NCI-H1092 treated with DMSO at 0.1 percent for 48 hours (cell line): ENCODE measurements at places on chromosomes 5 and 9.
A peak's percentile ranks its signal among the peaks of the same experiment; 100 is the strongest.

DNA sequence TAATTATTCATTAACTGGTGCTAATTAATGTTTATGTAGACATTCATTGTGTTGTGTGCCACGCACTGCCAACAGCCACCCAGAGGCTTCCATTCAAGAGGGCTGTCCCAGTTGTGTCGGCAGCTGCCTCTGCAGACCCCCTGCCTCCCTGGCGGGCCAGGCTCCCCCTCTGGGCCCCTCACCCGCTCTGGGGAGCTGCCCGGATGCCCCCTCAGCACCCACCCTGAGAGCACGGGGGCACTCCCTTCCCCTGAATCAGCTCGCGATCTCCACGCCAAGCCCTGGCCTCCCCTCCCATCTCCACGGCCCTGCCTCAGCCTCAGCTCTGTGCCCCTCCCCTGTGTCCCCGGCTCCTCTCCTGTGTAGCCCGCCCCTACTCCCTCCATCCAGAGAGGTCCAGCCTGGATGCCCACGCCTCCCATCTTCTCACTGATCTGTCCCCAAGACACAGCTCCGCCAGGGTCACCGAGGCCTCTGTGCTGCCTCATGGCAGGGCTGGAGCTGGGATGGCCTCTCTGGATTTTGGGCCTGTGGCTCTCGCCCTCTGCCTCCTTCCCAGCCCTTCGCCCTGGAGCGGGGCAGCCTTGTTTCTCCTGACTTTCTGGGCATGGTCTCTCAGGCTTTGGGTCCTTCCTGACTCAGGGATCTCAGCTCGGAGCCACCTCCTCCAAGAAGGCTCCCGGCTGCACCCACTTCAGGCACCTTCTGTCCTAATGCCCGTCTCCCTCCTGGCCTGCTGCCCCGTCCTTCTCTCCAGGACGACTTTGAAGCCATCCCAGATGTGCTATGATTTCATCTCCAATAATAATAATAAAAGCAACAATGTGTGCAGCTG lies 16.0 kb upstream of the SLC9A3 start:
- no peak for DNase-seq

GRCh38 chr9:81720450-81721086 lies 31.2 kb upstream of the TLE1 start:
- no peak for DNase-seq

- DNase-seq, result no peak
These were observed 3.4 kb upstream of the GALNT12 start for GRCh38 chr9:98804083-98804482.

DNA sequence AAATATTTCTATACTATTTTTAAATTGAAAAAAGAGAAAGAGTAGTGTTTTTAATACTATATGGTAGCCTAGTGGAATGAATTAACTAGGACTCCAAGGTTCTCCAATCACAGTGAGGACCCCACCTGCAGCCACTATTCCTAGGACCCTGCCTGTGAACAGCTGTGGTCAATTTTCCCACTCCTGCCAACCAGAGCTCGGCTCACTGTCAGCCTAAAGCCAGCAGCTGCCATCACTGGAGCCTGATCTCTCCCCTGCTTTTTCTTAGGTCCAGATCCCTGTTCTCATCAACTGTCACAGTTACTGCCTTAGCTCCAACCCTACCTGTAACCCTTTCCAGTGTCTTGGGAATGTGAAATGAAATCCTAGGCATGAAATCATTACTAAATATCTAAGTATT lies 25.3 kb downstream of the ARSB start:
- no peak for DNase-seq

GRCh38 chr5:122262103-122262502 lies 49.9 kb upstream of the SNCAIP start:
- DNase-seq, result no peak

- DNase-seq, result no peak
These were observed 1018.3 kb downstream of the CDH12 start for GRCh38 chr5:21834863-21835262.

DNA sequence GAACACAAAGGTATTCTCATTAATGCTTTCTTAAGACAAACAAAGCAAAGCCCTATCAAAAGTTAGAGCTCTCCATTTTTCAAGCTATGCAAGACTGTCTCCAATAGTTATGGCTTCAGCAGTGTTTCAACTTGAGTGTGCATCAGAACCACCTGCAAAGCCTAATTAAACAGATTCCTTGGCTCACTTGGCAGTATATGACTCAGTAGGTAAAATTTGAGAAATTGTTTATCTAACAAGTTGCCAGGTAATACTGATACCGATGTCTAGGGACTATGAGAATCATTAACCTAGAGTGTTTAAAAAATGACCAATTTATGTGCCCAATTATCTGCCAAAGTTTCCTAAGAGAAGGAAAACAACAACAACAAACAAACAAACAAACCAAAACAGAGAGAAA lies 60.3 kb upstream of the PARP8 start:
- DNase-seq, result no peak

- no peak for DNase-seq
These were observed 5.8 kb downstream of the NDUFS6 start for GRCh38 chr5:1806974-1807373.

GRCh38 chr5:147805030-147805454 lies 22.5 kb upstream of the JAKMIP2 start:
- no peak for DNase-seq

GRCh38 chr5:101346447-101346846 lies 443.4 kb upstream of the ST8SIA4 start:
- DNase-seq, result no peak

DNA sequence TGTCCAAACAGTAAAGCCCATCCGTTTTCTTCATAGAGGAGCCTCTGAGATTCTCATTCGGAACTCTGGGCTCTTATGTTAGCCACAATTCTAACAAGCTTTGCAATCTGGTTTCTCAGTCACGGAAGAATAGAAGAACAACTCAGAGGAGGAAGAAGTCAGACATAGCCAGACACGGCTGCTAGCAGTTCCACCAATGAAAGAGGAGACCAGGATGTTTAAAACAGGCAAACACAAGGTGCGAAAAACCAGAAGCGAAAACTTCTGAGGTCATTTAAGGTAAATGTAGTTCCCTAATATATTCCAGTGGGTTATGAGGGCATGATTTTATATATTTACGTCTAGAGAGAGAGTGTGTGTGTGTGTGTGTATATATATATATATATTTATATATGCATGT lies 34.1 kb upstream of the GDNF start:
- DNase-seq, result no peak

GRCh38 chr9:27535701-27536118 lies 6.1 kb upstream of the MOB3B start:
- no peak for DNase-seq

DNA sequence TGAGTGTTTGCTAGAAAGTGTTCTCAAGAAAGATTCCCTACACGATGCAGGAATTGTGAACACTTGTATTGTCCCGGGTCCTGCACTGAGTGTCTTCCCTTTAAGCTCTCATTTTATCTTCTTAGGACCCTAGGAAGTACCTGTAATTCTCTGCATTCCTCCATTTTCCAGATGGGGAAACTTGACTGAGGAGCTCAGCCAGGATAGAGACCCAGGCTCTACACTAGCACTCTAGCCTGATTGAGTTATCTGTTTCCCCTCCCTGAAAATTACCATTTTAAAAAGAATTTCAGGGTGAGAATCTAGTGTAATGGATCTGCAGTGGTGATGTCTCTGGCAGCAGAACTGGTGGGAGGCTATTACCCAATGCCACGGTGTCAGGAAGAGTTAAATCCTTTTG lies 453.9 kb downstream of the KDM4C start:
- DNase-seq, result no peak

- no peak for DNase-seq
These were observed 22.6 kb downstream of the SLC6A18 start for GRCh38 chr5:1247811-1248210.

DNA sequence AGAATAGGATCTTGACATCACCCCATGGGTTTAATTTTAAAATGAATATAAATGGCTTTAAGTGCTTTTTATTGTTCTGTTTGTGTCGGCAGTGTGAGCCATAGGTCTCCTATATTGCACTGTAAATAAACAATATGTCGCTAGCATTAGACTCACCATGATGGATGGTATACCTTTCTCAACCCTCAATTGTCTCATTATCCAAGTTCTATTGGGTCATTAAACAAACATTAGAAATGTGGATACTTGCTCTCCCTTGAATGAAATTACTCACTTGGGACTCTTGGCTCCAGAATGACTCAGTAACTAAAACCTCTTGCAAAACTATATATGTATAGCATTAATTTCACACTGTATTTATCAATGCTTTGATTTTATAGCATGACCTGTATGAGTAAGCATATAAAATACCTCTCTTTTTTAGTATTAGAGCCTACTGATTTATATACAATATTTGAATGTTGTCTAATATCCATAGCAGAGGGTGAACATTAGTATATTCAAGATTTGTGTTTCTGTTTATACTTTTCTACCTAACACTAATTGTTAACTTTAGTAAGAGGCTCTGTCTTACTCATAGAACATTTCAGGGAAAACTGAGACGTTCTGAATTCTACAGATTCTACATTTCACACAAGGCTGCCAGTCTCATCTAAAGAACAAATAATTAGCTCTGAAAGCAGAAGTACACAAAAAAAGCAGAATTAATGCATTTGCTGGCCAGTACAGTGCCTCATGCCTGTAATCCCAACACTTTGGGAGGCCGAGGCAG lies 303.8 kb upstream of the PRR16 start:
- no peak for DNase-seq

DNA sequence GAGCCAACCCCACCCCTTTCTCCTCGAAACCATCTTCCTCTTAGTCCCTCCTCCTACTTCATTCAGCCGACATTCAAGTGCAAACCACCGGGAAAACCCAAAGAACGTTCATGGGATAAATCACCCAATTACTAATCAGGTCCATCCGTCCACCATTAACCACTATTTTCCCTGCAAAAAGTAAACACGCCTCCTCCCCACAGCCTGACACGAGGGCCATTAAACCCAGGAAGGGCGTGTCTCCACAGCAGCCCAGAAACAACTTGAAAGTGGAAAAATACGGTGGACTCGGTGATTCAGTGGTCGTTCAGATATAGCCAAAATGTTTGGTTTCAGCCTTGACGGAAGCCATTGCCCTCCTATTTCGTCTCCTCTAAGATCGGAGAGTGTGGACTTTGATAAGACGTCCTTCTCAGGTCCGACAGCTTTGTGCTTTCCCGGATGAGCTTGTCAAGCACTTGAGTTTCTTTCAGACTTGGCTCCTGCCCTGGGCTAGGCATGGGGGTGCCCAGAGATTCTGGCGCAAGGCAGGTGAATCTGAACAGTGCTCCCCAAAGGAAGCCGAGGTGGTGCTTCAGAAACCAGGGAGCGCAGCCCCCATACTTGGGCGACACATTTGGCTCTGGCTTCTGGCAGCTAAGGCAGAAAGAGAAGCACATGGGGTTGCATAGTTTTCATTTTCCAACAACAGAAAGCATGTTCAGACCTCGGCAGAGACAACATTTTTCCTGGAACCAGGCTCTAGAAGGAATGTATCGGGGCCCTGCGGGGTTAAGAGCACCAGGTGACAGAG lies 56.6 kb downstream of the SMIM23 start:
- no peak for DNase-seq

DNA sequence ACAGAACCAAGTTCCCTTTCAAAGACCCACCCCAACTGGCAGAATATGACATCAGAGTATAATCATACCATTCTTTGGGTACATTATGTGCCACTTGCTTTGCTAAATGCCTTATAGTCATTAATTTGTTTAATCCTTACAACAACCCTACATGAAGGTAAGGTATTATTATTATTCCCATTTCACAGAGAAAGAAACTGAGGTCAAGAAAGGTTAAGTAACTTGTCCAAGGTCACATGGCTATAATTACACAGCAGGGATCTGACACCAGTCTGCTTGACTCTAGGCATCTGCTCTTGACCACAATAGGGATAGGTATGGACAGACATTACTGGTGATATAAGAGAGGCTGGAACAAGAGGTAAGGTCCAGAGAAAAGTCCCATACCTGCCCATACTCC lies 1.2 kb downstream of the FCHSD1 start:
- no peak for DNase-seq

DNA sequence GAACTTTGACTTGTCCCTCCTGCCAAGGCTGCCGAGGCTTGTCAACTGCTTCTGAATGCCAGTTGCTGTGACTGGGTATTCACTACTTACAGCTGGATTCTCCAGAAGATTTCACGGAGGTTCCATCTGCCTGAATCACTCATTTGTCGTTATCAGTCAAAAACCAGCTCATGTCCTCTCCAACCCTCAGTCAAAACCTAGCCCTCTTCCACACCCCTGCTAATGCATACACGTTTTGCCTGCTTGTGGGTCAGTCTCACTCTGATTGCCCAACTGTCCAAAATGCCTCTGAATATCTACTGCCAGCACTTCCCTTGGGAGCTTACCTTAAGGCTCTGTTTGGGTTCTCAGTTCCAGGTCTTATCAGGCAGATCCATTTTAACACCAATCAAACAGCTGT lies 238.6 kb upstream of the TMEM161B start:
- no peak for DNase-seq

DNA sequence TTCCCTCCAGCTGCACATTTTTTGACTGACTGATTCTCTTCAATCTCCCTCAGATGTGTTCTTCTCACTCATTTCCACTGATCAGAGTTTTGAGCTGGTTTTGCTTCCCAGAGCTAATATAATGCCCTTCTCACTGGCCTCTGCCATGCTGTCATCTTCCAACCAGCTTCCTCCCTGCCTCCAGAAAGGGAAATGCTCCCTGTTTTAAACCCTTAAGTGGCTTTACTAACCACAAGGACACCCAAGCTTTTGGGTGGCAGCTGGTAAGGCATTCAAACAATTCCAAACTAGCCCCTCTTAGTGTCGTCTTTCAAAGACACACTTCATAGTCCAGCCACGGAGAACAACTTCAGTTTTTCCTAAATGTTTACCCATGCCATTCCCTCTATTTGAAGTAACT lies 172.5 kb downstream of the CRB2 start:
- no peak for DNase-seq

- DNase-seq, result no peak
These were observed 11.1 kb downstream of the FGF1 start for GRCh38 chr5:142674531-142675469.

DNA sequence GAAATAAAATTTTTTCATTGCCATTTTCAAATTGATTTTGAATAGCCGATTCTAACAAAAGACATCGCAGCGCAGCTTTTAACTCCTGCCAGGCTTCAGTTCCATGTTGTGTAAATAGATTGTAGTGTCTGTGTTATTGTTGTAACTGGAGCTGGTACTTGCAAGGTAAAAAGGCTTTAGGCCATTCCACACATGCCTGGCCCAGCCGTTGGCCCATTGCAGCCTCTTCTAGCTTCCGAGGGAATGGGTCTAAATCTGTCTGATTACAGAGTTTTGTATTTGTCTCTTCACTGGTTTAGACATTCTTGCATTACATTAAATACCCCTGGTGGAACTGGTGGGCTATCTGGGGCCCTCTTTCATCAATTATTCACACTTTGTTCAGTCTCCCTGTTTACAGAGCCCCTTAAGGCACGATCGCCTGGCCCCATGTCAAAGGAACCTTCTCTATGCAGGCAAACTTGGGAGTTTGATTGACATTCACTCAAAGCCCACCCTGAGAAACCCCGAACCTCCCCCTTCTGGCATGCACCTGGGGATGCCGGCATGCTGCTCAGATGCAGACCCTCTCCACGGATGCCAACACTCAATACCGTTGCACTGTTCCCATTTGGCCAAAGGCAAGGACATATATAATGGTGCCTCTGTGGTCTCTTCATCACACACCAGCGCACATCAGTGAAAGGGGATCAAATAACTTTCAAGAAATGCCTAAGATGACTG lies 281.7 kb upstream of the IRX2 start:
- DNase-seq, result peak; percentile 40

GRCh38 chr9:13716601-13717321 lies 437.3 kb upstream of the MPDZ start:
- DNase-seq, result no peak

GRCh38 chr9:135906291-135907005 lies 898 bp downstream of the CAMSAP1 start:
- peak; percentile 23 for DNase-seq

GRCh38 chr5:157574456-157575380 lies 857 bp downstream of the ADAM19 start:
- peak; percentile 24 for DNase-seq
